Central memory CD4-positive, alpha-beta T cell (primary cell): ENCODE measurements at places on chromosomes 11 and 22.

DNA sequence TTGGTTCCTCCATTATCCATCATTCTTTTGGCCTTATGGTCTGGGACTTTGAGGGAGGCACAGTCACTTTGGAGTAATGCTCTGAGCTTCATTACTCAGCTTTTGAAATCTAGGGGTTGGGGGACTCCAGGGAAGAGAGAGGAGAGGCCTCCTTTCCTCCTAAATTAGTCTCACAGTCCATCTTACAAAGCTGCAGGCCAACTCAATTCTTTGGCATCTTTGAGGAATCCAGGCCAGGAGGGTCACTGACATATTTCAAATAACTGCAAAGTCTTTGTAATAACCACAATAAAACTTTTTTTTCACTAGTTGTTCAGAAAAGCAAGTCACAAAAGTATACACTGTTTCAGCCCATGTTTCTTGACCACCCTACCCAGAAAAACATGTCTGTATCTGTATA, 73.3 kb upstream of the FAR1 start:
- no peak for DNase-seq

GRCh38 chr22:44879301-44879680, 126.9 kb downstream of the ARHGAP8 start:
- DNase-seq: no peak

GRCh38 chr11:1546077-1546535, 26.0 kb downstream of the DUSP8 start:
- no peak for DNase-seq

DNA sequence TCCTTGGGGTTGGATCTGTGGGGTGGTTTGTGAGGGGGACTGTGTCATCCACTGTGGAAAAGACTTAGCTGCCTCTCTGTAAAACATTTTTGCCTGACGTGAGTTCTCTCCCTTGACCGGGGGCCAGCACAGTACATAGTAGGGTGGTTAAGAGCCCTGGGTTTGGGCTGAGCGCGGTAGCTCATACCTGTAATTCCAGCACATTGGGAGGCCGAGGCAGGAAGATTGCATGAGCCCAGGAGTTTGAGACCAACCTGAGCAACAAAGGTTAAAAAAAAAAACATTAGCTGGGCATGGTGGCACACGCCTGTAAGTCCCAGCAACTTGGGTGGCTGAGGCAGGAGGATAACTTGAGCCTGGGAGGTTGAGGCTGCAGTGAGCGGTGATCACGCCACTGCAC, 74.7 kb upstream of the WNT7B start:
- DNase-seq: no peak

- DNase-seq: no peak
Measured at GRCh38 chr11:104467404-104467803, 303.5 kb upstream of the PDGFD start.

DNA sequence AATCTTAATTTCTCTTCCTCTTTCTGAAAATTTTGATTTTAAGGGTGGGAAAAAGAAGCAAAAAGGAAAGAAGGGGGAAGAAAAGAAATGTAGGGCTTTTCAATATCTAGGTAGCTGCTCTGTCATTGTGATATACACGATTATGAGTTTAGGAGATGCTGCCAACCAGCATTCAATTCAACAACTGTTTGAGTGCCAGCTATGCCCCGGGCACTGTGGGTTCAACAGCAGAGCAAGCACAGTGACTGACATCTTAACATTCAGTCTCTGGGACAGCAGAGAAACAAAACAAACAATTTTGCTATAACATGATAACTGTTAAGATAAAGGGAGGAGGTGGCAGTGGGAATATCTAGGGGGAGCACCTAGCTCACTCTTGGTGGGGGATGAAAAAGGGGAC, 91.6 kb downstream of the DBX1 start:
- DNase-seq: no peak

DNA sequence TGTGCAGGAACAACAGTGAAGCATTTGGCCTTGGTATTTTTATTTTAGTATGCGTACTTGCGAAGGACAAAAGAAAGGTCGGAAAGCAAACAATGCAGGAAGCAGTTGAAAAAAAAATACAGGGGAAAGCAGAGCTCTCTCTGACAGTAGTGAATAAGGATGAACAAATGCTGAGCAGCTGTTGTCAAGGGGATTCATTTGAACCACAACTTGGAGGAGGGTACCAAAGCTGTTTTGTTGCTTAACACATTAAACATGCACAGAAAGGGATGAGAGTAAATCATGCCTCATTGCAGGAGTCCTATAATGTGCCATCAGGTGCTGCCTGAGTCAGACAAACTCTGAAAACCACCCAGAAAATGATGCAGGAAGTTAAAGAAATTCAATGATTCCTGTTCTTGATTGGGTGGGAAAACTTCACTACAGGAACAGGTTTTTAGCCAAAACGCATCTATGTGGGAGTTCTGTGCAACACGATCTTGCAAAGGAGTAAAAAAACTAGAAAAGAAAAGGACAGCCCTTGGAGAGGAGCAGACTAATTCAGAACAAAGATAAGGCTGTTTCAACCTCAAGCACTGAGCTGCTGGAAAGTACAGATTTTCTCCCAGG, 2113.5 kb downstream of the LRRC4C start:
- DNase-seq: no peak

- DNase-seq: no peak
Measured at GRCh38 chr11:130783323-130783722, 133.0 kb downstream of the SNX19 start.

- peak; percentile 9 for DNase-seq
Measured at GRCh38 chr11:85750646-85751045, 60.3 kb downstream of the SYTL2 start.

- no peak for DNase-seq
Measured at GRCh38 chr11:84686716-84687115, 940.4 kb downstream of the DLG2 start.

GRCh38 chr22:44485494-44485893, 12.5 kb downstream of the RTL6 start:
- no peak for DNase-seq

DNA sequence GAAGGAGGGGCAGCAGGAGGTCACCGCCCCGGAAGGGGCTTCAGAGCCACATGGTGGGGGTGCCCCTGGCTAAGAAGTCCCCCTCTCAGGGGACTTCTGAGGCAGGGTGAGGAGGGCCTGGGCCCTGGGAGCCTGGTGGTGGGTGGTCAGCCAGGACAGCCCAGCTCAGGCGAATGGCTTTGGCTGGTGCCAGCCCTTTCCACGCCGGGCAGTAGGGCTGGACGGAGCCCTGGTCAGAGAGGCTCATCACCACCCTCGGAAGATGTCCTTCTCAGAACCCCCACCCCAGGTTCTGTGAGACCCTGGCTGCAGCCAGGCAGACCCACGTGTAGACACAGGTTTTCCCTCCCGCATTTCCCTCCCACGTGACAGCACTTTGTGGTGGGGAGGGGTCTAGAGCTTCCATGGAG, 35.9 kb downstream of the OSBPL5 start:
- no peak for DNase-seq

GRCh38 chr11:117582433-117582832, 214.6 kb downstream of the DSCAML1 start:
- DNase-seq: no peak

- DNase-seq: no peak
Measured at GRCh38 chr22:29992341-29993275, 87.7 kb upstream of the HORMAD2 start.

- DNase-seq: no peak
Measured at GRCh38 chr11:82775736-82776346, 42.2 kb upstream of the FAM181B start.

- no peak for DNase-seq
Measured at GRCh38 chr11:47233989-47234668, 14.5 kb downstream of the ACP2 start.

DNA sequence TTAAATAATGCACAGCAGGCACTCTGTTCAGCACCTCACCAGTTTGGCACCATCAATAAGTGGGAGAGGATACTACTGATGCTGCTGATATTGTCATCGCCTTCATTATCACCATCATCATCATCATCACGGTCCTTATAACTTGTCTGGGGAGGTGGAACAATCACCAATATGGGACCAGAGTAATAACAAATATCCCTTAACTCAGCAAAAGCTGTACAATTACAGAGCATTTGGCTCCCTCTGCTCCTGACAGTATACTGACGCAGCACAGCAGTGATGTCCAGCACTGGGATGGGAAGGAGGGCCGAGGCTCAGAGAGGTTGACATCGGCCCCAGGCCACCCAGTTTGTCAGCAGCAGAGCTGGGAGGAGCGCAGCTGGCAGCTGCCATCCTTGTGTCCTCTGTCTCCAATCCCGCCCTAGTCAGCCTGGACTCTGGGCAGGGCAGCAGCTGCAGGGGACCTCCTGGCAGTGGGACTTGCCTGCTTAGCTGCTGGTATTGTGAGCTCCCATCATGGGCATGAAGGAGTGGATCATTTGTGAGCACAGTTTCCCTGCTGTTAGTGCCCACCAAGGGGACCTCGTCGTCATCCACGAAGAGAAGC, 90.0 kb downstream of the DHCR7 start:
- DNase-seq: no peak

DNA sequence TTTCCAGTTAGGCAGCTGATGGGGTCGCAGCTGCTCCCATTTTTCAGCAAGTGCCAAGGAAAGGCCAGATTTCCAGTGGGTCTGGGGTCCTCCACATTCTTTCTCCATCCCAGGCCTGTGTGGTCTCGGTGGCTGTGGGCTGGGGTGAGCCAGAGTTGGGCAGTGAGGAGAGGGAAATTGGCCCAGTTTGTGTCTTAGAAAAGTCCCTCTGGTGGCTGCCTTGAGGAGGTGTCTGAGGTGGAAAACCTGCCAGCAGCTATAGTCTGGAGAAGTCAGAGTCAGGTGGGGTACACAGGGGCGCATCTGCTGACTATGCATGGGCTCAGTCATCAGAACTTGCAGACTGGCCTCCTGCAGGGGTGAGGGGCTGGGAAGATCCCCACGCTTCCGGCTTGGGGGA, 30.5 kb downstream of the MRGPRD start:
- DNase-seq: no peak

- DNase-seq: no peak
Measured at GRCh38 chr22:37742376-37743171, 45.7 kb downstream of the TRIOBP start.

- no peak for DNase-seq
Measured at GRCh38 chr11:1498262-1498661, 11.7 kb upstream of the MOB2 start.

- no peak for DNase-seq
Measured at GRCh38 chr11:85960678-85961077, 105.5 kb downstream of the CCDC83 start.

DNA sequence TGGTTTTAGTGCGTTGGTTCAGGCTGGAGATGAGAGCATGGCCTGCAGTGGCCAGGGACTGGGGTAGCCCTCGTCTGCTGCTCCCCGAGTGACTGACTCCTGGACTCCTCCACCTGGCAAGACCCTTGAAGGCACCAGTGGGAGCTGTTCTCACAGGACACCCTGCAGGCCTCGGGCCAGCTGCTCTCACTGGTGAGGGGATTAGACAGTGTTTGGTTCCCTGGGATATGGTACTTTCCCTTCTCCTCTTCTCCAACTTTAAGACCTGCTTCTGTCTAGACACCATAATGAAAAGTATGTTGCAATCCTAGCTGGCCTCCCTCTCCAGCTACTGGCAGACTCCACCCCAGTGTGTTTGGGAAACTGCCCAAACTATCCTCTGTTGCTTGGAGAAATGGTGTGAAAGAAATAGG, 168.8 kb upstream of the CADM1 start:
- no peak for DNase-seq
